T-helper 1 cell (primary cell): ENCODE measurements at places on chromosomes 11 and 22.

DNA sequence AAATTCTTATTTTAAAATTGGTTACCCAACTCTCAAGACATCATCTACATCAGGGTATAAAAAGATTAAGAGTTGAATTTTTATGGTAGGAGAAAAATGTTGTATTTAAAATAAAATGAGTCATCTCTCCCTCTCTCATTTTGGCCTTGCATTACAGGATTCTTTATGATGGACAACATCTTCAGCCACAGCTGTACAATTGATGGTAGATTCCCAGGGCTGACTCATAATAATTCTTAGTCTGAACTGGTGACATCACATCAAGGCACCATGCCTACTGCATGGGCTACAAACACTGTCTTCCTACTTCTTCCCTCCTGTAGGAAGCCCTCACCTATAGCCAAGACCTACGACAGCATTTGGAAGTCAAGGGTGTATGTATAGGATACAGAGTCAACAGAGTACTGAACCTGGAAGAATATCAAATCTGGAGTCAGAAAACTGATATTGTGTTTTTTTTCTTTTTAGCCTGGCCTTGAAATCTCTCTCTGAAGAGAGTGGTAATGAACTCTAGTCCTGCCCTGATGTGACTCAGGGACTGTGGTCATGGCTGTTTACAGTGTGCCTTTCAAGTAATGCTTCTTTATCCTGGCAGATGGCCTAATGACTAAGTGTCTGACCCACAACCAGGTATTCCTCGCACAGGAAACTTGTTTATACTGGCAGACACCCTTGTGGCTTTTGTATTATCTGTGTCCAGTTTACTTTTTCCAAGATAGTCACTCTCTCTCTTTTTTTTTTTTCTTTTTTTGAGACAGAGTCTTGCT lies 32.5 kb downstream of the MRGPRX2 start:
- DNase-seq, result no peak

DNA sequence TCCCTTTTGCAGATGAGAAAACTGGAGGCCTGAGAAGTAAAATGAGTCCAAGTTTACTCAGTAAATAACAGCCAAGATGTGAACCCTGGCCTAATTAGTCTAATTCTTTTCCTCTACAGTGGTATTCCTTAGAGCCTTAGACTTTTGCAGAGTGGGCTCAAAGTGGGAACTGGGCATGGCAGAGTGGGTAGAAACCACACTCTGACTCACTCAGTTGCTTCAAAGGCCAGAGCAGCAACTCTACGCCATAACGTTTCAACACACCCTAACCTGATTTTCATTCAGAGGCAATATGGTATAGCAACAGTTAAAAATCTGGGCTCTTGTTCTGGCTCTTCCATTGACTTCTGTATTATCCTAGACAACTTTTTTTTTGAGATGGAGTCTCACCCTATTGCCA lies 2.8 kb downstream of the THRSP start:
- DNase-seq, result no peak

DNA sequence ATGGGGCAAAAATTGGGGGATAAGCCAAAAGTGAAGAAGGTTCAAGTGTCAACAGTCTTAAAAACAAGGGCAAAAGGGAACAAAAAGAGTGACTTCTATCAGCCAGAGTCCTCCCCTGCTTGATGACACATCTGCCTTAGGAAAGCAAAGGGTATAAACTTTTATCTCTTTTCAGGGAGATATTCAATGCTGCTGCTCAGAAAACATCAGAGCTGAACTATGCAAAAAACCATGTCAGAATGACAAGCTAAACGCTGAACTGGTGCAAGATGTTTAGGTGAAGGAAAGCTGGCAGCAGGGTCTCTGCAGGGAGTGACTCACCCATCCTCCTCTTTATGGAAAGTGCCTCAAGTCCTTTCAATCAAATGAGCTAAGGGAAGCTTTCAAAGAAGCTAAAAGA lies 24.7 kb downstream of the ALG9 start:
- DNase-seq, result no peak

DNA sequence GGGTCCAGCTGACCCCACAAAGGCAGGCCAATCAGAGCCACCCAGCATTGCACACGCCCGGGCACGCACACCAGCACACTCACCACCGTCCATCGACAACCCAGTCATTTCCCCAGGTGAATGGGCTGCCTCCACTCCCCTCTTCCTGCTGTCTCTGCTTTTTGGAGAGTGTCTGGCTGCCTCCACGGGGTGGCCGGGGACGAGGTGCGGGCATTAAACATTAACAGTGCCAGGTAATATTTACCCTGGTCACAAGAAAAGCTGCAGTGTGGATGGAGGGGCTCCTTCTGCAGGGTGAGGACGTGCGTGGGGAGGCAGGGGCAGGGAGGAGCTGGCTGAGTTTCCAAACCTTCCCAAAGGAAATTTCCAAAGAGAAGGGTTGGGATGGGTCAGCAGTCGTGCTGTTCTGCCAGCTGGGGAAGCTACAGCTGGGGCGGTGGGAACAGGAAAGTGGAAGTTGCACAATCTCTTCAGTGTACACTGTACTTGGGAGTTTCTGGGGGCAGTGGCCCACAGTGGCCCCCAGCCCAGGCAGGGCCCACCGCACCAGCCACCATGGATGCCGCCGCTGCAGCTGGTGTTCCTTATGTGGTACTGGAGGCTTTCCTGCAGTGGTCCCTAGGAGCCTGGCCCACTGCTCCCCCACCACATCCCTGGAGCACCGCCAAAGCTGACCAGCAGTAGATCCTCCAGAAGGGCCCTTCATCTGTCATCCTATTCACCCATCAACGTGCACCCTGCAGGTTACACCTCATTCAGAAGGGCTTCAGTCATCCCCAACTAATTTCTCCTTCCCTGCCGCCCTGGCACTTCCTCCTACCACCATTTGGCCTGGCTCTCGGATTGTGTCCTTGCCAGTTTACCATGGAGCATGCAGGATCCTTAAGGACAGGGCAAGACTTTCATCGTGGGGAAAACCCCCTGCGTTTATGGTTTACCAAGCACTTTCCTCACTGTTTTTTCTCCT lies at the start of gene FXYD2:
TSS of gene FXYD2 (minus strand) at position 174 of the 967 bp plus-strand sequence. CDS start at position 108, 66 bp downstream.
- no peak for DNase-seq

DNA sequence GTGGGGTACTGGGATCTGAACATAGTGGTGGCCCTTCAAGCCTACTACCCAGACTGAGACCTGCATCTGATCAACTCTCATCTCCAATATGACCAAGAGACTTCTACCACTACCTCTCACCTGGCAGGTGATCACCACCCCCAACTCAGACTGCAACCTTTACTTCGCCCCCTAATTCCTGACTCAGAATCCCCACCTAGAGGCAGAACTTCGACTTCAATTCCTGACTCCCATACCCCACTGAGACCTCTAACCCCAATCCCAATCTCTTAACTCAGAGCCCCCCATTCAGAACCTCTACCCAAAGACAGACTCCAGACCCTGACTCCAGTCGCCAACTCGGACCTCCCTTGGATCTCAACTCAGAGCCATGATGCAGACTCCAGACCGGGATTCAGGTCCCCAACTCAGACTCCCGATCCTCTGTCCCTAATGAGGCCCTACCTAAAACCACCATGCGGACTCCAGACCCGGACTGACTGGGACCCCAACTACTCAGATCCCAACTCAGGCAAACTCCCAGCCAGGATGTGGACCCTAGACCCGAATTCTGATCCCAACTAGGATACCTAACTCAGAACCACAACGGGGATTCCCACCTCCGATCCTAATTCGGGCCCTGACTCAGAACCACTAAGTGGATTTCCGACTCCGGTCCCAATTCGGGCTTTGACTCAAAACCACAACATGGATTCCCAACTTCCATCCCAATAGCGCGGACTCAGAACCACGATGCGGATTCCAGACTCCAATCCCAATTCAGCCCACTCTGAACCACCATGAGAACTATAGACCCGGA lies 1.2 kb downstream of the KCNQ1OT1 start:
- DNase-seq, result no peak

DNA sequence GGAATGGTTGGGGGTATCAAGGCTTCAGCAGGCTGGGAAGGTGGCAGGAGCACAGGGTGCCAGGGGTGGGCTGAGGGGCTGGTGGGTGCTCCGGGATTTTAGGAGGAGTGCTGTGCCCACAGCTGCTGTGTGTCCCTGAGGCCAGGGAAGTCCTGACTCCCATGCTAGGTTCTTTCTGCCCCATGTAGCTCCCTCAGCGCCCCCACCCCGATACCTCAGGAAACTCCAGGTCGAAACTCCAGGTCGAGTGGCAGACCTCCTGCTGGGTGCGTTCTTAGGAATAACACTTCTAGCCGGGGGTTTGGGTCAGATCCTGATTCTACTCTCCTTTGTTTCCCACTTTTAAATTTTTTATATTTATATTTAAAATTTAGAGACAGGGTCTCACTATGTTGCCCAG lies 8.3 kb downstream of the AP2A2 start:
- no peak for DNase-seq

- no peak for DNase-seq
Observed at GRCh38 chr11:111986589-111986988, 38.6 kb upstream of the DLAT start.

GRCh38 chr11:94218372-94218771 lies 86.0 kb upstream of the IZUMO1R start:
- DNase-seq, result no peak

- no peak for DNase-seq
Observed at GRCh38 chr11:133518702-133519264, 13.5 kb downstream of the OPCML start.

GRCh38 chr11:20035701-20036601 lies 124.3 kb downstream of the DBX1 start:
- DNase-seq, result no peak
